ENCODE measurements at places on chromosomes 4 and X.

DNA sequence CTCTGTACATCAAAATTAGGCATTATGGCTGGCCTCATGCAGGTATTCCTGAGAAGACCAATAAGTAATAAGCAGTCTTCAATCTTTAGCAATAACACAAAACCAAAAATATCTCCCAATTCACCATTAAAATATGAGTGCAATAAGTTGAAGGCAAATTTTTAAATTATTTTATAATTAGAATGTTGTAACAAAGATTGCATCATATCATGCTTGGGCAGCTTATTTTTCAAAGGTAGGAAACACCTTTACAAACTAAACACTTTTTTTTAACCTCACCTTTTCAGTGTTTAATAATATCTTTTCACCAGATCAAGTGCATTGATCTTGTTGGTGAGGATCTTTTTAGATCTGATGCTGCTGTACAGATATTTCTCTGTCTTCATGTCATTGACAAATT, 592.9 kb upstream of the PITX2 start:
- no peak for DNase-seq

GRCh38 chrX:113539599-113540356, 699.1 kb upstream of the AMOT start:
- no peak for DNase-seq

GRCh38 chr4:180794333-180794732, 1448.9 kb upstream of the TENM3 start:
- no peak for DNase-seq

DNA sequence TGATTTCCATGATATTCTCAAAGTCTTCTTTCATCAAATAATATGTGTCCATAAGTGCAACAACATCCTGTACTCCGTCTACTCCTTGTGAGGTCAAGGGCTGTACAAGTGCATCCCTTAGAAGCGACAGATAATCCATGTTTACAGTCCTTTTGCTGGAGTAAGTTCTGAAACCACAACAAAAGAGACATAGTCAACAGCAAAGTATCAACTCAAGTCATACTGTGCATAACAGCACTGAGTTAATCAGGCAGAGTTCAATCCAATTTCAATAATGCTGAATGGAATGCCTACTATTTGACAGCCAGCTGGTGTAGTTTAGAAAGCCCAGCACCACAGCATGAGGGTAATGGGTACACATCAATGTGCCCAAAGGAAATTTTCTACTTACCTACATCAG, 74.5 kb downstream of the RFC1 start:
- DNase-seq, result no peak

DNA sequence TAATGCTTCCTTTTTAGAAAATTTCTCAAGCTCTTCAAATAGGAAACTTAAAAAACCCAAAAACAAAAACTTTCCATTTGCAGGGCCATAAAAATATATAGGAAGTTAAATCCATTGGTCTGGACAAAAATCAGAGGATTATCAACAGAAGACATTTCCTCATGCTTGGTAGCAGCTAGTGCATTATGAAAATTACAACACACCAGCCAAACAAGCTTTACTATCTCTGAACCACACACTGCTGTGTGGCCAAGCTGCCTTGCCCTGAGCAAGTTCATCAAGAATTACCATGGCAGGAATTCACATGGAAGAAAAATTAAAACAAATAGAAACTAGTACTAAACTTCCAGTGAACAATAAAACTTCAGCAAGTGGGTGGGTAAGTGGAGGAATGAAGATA, 3.6 kb downstream of the USP46 start:
- DNase-seq, result no peak

DNA sequence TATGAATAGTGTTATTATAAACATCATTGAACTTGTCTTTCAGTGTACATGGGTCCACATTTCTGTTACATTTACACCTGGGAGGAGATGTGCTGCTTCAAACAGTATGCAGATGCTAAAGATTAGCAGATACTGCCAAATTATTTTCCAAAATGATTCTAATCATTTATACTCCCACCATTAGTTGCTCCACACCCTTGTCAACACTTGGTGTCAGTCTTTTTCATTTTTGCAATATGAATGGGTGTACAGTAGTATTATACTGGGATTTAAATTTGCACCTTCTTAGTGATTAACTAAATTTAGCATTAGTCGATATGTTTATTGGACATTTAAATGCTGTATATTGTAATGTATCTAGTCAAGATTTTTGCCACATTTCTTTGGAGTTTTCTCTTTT, 131.6 kb upstream of the GRID2 start:
- no peak for DNase-seq

DNA sequence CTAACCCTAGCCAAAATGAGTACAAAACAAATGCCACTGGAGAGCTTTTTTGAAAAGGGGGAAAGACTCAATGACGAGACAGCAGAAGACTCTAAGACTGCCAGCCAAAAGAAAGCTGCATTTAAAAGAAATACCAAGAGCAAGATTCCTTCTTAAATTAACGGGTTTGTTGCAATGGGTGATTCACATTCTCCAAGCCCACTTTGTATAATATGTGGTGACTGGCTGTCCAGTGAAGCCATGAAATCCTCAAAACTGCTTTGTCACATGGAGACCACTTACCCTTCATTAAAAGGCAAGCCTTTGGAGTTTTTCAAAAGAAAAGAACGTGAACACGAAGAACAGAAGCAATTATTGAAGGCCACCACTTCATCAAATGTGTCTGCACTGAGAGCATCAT, 68.2 kb downstream of the MRPL1 start:
- no peak for DNase-seq

DNA sequence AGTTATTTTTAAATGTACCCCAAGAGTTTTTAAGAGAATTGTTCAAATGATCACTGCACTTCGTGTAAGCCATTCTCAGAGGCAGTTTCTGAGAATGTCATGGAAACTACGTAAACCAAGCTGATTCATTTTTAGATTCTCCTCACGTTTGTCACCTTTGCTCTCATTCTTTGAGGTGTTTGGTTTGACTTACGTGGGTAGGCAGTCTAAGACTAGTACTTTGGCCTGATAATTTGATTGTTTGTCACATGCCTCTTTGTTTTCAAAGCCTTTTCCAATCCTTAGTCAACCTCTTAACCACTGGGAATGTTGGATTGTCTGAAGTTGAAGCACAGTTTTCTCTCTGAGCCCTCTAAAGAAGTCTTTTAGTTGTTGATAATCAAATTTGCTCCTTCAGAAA, 10.5 kb downstream of the SEPTIN11 start:
- DNase-seq, result no peak

DNA sequence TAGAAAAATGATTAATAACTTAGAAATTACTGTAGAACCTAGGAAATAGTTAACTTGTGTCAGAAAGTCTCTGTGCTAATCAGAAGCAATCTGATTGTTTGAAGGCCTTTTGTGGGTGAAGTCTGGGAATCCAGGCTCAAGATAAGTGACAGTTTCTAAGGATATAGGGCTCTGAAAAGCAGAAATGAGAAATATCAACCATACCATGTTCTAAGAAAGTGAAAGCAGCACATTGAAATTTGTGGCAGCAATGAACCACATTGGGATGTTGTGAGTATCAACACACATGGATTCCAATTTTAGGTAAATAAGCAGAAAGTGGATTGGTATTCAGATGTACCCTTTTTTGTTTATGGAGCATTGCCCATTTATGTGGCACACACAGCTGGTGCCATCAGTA, 464.6 kb downstream of the IL15 start:
- DNase-seq, result no peak

DNA sequence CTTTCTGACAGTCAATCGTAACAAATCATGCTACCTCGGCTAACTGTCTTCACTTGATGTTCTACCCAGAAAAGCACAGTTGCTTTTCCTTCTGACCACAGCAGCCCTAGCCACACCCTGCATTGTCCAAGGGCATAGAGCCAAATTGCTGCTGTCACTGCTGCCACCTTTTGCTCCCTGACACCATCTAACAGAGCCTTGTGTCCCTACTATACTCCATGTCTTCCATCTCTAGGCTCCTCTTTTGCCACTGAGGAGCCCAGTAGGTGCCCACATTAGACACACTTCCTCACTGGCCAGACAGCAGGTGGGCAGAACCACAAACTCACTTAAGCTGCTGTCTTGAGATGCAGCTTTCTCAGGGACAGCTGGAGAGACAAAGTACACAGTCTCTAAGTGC, 91.4 kb downstream of the ANXA3 start:
- no peak for DNase-seq
